ENCODE measurements at places on chromosomes 13 and 19. TPM values are rescaled to one million over a fixed set of nuclear protein-coding genes. Genes with fewer than 3 reads are reported as not detected.
A peak's percentile ranks its signal among the peaks of the same experiment; 100 is the strongest.

DNA sequence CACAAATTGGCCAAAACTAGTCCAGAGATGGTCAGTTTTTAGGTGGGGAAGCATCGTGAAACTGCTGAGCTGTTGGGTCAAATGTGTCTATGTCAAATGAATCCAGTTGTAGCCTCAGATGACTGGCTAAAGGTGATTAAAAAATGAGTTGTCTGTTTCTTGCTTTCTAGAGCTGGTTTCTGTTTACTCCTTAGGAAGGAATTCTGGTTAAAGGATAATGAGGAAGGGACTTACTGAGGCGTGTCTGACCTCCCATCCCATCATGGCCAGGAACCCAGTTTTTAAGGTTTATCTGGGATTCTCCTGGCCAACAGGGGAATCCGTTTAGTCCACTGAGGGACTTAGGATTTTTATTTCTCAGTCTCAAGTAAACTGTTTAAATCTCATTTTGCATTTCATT lies 256.5 kb downstream of the UQCRFS1 start:
- H3K4me3 ChIP-seq: no peak overlapping the region
- no peak for DNase-seq
- no peak overlapping the region for H3K27ac ChIP-seq
- H3K27me3 ChIP-seq: no peaks in the 10 kb centered on the region
- H3K36me3 ChIP-seq: no peaks in the 10 kb centered on the region

DNA sequence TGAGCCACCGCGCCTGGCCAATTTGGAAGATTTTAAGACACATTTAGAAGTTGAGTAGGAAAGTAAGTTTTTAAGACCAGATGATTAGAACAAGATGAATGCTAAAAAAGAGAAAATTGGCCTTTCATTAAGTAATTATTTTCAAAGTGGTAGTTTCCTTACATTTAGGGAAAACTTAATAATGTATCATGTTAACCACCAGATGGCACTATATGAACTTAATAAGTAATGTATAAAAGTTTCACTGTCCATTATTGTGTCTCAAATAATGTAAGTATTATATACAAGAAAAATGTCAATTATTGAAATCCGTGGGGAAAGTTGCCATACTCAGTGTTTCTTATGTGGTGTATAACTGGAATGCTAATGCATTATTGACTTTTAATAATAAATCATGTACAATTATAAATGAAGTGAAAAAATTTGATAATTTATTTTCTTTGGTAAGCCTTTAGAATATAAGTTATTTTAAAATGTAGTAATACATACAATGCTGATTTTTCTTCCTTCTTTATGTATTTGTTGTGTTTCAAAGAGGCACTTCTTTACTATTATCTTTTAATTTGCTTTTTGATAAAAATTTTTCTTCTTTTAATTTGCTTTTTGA lies 29.2 kb downstream of the COG6 start:
- no peaks in the 10 kb centered on the region for H3K36me3 ChIP-seq
- H3K4me3 ChIP-seq: no peak overlapping the region
- H3K27ac ChIP-seq: no peak overlapping the region
- DNase-seq: no peak

TPRX2 gene
- not detected for total RNA-seq

CTXN1 gene
- total RNA-seq: 0.75 TPM

DNA sequence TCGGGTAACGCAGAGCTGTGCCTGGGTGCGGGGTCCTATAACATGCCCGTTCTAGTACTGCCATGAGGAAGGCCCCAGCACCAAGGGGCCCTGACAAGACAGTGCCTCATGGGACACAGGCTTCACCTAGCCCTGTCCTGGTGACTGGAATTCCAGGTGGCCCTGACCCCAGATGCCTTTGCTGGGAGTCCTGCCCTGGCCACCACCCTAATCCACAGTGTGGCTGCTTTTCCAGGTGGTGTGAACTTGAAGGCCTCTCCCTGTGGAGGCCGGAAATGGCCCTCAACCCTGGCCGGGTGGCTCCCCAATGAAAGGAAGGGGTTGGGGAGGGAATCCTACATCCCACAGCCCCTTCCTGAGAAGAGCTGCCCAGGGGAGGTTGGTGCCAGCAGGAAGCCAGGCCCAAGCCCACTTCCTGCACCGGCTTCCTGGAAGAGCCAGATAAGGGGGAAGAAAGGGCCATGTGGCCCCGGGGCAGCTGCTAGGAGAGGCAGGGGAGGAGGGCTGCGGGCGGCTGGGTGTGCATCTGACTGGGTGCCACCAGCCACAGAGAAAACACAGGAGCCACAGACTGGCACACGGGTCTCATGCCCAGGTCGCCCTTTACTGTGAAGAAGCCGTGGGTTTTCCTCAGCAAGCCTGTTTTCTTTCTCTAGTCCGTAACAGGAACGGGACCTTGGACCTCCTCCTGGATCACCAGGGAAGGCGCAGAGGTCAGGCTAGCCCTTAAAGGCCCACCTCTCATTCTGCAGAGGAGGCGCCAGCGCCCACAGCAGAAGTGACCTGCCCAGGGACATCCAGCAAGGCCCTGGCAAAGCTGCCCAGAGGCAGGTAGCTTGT lies 4.7 kb downstream of the LSM4 start:
- H3K27me3 ChIP-seq: no peaks in the 10 kb centered on the region
- peaks cover 26% of the 10 kb centered on the region for H3K36me3 ChIP-seq
- no peak for DNase-seq
- H3K27ac ChIP-seq: peak overlapping the region; percentile 55

ZNF793 gene
- total RNA-seq: 1.2 TPM

DNA sequence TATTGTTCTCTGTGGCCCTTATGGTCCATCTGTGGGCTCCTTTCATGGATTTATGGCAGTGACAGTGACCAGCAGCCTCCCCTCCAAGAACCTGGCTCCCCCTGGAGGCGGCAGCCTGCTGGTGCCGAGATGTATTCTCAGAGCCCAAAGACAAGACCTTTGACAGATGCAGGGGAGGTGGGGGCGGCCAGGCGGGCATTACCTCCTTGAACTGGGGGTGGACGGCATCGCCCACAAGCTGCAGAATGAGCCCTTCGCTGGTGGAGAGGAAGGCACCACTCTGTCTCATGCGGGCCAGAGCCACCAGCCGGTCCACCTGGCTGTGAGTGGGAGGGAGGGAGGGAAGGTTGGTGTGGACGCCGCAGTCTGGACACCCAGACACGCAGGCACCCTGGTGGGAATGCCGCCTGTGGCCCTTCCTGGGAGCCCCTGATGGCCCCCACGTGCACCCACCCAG lies 6.6 kb downstream of the ISOC2 start:
- H3K27ac ChIP-seq: no peak overlapping the region
- H3K36me3 ChIP-seq: no peaks in the 10 kb centered on the region
- H3K27me3 ChIP-seq: peaks cover 33% of the 10 kb centered on the region
- DNase-seq: no peak
- H3K4me3 ChIP-seq: no peak overlapping the region

DNA sequence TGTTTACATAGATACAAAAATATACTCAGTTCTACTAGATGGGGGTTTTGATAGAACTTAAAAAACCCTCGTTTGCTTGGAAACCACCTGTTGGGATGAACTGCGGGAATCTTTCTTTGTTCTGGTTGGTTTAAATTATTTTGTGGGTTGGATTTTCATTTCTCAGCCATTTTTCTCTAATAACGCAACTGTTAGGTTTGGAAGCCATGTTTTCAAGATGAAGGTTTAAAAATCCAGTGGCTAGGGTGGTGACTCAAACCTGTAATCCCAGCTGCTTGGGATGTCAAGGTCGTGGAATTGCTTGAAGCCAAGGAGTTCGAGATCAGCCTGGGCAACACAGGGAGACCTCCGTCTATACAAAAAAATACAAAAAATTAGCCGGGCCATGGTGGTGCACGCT lies 1.6 kb downstream of the URI1 start:
- H3K36me3 ChIP-seq: no peaks in the 10 kb centered on the region
- H3K27me3 ChIP-seq: no peaks in the 10 kb centered on the region
- H3K4me1 ChIP-seq: peaks cover 43% of the 10 kb centered on the region
- H3K4me3 ChIP-seq: peak overlapping the region; percentile 91

DNA sequence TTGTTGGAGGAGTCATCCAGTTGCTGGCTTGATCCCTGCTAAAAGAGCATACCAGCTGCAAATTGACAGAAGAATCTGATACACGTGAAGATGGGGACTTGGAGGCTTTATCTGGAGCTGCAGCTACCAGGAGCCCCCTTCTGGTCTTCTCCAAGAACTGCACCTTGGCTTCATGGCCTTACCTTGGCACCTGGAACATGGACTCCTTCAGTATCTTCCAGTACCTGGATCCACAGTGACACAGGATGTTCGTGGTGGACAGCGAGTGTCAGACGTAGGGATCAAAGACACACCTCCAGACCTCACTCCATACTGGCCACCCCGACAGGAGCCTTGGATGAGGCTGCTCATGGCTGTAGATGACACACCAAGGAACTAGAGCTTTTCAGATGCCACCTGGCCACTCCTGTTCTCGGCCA lies 9.9 kb upstream of the ACSBG2 start:
- no peak overlapping the region for H3K27ac ChIP-seq
- H3K4me3 ChIP-seq: no peak overlapping the region
- H3K36me3 ChIP-seq: no peaks in the 10 kb centered on the region
- no peaks in the 10 kb centered on the region for H3K27me3 ChIP-seq
- no peaks in the 10 kb centered on the region for H3K4me1 ChIP-seq
- no peak for DNase-seq

CHST8 gene
- 0.38 TPM for total RNA-seq

- H3K27ac ChIP-seq: no peak overlapping the region
- H3K4me3 ChIP-seq: no peak overlapping the region
- no peak for DNase-seq
- H3K4me1 ChIP-seq: no peaks in the 10 kb centered on the region
- no peaks in the 10 kb centered on the region for H3K27me3 ChIP-seq
These were observed 20.8 kb upstream of the C19orf12 start for GRCh38 chr19:29735829-29736228.

AMER2 gene
- not detected for total RNA-seq

DNA sequence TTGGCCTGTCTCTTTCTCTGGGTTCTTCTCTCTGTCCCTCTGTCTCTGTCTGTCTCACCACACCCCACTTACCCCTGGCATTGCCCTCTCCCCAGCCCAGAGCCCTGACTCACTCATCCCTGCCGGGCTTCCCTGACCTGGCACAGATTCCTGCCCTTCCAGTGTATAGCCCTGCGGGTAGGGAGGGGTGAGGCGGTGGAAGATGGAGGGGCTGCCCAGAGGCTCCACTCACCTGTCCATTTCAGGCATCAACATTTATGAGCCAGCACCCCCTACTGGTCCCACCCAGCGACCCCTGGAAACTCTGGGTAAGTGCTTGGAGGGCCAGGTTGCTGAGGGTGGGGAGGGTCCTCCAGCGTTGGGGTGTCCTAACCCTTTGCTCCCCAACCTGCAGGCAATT lies 1.0 kb downstream of the NCCRP1 start:
- peaks cover 13% of the 10 kb centered on the region for H3K4me1 ChIP-seq
- H3K36me3 ChIP-seq: peaks cover 8% of the 10 kb centered on the region
- DNase-seq: no peak
- peak overlapping the region; percentile 55 for H3K4me3 ChIP-seq

ATP7B gene
- 3.1 TPM for total RNA-seq

TRPM4 gene
- 7.6 TPM for total RNA-seq

GPR12 gene
- under 0.01 TPM for total RNA-seq

ADGRE1 gene
- not detected for total RNA-seq

GPR18 gene
- total RNA-seq: not detected

OR10H1 gene
- total RNA-seq: not detected

DNA sequence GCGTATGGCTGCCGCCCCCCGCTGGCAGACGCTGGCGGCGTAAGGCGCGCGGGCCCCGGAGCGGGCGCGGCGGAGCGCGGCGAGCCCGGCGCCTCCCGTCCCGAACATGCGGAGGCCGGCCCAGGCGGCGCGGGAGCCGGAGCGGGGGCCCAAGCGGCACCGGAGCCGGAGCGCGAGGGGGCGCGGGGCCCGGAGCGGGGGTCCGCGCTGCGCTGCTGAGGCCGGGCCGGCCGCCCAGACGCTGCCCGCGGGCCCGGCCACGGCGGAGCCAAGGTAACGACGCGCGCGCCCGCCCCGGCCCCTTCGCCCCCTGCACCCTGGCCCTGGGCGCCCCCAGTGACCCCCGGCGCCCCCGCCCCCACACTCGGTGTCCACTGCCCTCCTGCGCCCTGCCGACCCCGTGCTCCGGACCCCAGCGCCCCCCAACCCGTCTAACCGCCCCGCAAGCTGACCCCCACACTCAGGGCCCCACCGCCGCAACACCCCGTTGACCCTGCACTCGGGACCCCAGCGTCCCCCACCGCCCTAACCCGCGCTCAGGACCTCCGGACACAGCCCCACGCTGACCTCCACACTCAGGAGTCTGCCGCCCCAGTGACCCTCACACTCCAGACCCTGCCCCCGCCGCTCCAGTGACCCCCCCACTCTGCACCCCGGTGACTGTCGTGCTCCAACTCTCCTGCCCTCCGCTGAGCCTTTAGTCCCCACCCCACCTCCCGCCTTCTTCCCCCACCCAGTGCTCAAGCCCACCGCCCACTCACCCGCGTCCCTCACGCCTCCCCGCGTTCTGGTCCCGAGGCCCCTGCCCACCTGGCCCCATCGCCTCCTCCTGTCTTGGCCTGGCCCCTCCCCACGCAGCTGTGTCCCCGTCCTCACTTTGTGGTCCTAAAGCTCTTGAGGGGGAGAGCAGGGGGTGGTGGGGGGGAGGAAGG lies at the start of gene CSNK1G2:
TSS of gene CSNK1G2 (plus strand) at position 27 of the 932 bp plus-strand sequence. CDS start 28,601 bp downstream, outside the sequence.
- no peak for DNase-seq
- H3K4me1 ChIP-seq: peaks cover 54% of the 10 kb centered on the region
- H3K4me3 ChIP-seq: peak within 1 kb of the TSS; percentile 66
- H3K27ac ChIP-seq: peak within 1 kb of the TSS; percentile 98

DNA sequence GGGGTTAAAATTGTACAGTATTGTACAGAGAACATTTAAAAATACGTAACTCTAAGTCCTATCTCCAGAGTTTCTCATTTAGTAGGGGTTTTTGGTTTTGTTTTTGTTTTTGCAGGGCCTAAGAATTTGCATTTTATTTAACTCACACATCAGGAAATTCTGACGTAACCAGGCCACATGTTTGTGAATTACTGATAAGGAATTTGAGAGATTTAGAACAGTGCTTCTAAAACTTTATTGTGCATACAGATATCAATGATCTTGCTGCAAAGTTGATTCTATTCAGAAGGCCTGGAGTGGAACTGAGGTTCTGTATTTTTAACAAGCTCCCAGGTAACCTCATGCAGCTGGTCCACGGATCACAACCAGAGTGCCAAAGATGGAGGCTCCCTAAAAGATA lies 49.3 kb downstream of the LIG4 start:
- no peak overlapping the region for H3K4me3 ChIP-seq
- H3K27me3 ChIP-seq: no peaks in the 10 kb centered on the region
- H3K36me3 ChIP-seq: no peaks in the 10 kb centered on the region
- no peak overlapping the region for H3K27ac ChIP-seq
- H3K4me1 ChIP-seq: no peaks in the 10 kb centered on the region
- no peak for DNase-seq

DNA sequence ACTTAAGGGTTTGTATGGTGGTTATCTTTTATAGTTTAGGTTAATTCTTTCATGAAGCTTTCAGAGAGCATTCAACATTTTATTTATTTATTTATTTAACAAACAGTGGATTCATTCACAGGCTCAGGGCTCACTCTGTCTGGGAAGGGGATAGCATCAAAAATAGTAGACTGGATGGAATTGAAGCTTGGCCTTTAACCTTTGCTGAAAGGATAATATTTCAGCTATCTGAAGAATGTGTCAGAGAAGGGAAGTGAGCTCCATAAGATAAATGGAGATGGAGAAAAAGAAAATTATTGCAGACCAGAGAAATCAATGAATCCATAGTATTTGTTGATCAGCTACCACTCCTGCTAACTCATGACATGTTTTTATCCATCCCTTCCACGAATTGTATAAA lies 305.6 kb downstream of the COG6 start:
- no peak overlapping the region for H3K4me3 ChIP-seq
- H3K27me3 ChIP-seq: no peaks in the 10 kb centered on the region
- no peak for DNase-seq
- no peak overlapping the region for H3K27ac ChIP-seq
- no peaks in the 10 kb centered on the region for H3K36me3 ChIP-seq

All from esophagus squamous epithelium (tissue), 5 donors.